ENCODE measurements at places on chromosomes 12 and 14. TPM values are rescaled to one million over a fixed set of nuclear protein-coding genes. Genes with fewer than 3 reads are reported as not detected.

DNA sequence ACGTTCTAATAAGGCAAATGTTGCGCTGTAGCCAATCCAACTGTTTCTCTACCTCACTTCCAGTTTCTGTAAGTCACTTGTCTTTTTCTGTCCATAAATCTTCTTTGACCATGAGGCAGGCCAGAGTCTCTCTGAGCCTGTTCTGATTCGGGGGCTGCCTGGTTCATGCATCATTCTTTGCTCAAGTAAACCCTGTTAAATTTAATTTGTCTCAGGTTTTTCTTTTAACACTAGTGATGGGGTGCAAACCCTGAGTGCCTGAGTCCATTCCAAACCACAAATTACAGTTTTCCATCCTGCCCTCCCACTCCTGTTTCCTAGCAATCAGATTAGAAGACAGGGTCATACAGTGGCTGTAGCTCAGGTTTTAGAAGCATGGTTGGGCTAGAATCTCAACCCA, 41.9 kb downstream of the VWF start:
- no peak for DNase-seq

- peak; percentile 89 for DNase-seq
Measured at GRCh38 chr12:29039013-29039412, 110.1 kb upstream of the FAR2 start.

DNA sequence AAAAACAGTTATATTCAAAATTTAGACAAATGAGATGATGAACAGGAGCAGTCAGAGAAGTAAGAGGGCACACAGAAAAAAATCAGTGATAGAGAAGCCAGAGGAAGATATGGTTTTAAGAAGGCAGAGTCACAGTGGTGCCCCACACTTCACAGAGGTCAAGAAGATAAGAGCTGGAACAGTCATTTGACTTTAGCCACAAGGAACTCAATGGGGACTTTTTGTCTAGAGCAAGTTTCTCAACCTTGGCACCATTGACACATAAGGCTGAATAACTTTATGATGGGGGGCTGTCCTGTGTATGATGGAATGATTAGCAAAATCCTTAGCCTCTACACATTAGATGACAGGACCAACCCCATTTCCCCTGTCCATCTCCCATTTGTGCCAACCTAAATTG, 172.8 kb upstream of the PLEKHG7 start:
- DNase-seq, result no peak

GPATCH2L gene
- 47.9 TPM for total RNA-seq

DNA sequence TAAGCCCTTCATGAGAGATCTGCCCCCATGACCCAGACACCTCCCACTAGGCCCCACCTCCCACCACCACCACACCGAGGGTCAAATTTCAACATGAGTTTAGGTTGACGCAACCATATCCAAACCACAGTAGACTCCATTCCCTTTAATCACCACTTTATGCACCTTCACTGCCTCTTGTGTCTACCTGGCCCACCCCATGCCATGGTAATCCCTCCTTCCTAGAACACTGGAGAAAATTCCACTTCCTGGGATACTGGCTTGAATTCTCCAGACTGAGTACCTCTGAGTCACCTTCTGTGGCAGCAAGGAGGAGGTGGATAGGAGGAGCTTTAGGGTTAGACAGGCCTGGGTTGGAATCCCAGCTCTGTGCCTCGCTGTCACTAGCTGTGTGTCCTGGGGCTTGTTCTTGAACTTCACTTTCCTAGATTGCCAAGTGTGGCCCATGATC, 26.1 kb upstream of the CIPC start:
- no peak for DNase-seq

- no peak for DNase-seq
Measured at GRCh38 chr12:5581019-5581418, 149.1 kb downstream of the NTF3 start.

GRCh38 chr12:132243596-132244310, 85.6 kb downstream of the GALNT9 start:
- no peak for DNase-seq

TAS2R50 gene
- 3.1 TPM for total RNA-seq

DNA sequence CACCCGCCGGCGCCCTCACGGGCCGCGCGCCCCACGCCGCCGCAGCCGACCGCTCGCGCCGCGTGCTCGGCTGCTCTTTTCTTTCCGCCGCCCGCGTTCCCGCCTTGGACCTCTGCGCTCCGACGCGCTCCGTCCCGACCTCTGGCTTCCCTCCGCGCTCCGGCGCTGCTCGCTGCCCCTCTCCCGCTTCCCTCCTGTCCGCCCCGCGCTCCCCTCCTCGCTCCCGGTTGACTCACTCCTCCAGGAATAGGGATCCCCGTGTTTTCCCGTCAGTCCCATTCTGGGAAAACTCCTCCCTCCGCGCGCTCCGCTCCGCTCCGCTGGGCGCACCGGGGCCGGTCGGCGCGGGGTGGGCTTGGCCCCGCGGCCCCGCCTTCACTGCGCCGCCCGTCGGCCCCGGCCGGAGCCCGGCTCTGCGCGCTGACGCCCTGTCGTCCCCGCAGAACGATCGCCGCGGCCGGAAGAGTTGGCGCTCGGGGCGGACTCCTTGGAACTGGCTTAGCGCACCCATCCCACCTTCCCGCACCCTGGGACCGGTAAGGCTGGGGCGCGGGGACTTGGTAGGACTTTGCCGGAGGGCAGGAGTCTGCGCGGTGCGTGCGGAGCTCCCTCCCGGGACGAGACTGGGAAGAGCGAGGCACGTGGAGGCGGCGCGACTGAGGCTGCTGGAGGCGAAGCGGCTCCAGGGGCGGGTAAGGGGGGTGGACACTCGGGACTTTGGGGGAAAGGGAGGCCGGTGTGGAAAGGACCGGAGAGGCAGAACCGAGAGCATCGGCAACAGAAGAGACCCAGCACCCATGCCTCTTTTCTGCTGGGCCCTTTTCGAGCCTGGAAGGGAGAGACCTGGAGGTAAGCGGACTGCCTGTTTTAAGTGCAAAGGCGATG, 550 bp downstream of the TEAD4 start:
- DNase-seq, result peak; percentile 71

DNA sequence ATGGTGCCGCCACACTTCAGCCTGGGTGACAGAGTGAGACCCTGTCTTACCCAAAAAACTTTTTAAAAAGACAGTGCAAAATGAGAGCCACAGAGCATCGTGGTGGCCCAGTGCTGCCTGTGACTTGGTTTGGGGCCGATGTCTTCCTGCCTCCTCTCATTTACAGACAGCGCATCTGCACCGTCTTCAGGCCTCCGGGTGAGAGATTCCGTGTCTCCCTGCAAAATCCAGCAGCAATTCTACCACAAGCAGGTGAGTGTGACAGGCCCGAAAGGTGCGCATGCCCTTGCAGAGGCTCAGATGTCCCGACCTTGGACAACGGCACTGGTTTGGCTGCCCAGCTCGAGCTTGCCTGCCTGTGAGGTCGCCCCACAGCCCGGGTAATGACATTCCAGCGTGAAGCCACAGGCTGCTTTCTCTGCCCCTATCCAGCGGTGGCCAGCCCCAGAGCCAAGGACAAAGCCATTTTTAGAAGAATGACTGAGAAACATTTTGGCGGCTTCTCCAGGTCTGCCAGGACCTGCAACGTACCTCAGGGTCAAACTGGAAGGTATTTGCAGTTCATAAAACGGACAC, 70.3 kb upstream of the RFLNA start:
- DNase-seq, result no peak

- DNase-seq, result no peak
Measured at GRCh38 chr14:95128140-95128539, 29.2 kb downstream of the DICER1 start.
